Activated CD4-positive, alpha-beta T cell treated with anti-CD3 and anti-CD28 coated beads, Interleukin-2, amount 10 ng/mL, durations not matched to agents 7 days and 5 days (primary cell): ENCODE measurements at places on chromosomes 2 and 18.

DNA sequence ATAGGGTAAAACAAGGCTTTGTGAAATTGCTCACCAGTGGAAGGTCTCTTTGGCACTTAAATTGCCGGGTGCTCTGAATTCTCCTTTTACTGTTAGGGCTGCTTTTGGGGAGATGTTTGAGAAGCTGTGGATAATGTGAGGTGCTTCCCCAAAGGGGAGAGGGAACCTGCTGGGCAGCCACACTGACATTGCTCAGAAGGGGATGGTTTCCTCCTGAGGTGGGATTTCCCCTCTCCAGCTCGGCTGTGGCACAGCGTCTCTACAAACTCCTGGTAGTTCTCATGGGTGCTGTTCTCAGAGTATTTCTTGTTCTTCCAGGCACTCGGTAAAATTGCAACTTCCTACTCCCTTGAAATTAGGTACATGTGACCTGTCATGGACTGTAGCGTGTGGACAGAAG, 124.2 kb downstream of the LPIN1 start:
- H3K27me3 ChIP-seq: peaks cover 8% of the 10 kb centered on the region
- no peak for DNase-seq
- no peak overlapping the region for H3K27ac ChIP-seq

DNA sequence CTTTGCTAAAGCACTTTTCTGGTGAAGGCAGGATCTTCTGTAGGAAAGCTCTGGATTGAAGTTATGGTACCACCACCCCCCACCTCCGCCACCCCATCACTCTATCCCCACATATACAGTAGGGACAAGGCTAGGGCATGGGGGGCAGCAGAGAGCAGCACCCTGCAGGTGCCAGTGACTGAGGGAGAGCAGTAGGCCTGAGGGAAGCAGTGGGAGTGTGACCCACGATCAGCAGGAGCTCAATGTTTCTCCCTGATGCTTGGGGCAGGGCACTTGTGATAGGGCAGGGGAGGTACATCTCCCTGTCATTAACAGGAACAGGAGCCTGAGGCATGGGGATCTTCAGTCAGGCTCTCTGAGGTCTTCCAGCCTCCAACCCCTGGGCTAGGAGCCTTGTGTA, 121.6 kb downstream of the ZFP36L2 start:
- H3K36me3 ChIP-seq: no peaks in the 10 kb centered on the region
- H3K27ac ChIP-seq: no peak overlapping the region
- H3K4me1 ChIP-seq: peaks cover 4% of the 10 kb centered on the region
- no peak overlapping the region for H3K4me3 ChIP-seq
- no peaks in the 10 kb centered on the region for H3K27me3 ChIP-seq
- DNase-seq: no peak

DNA sequence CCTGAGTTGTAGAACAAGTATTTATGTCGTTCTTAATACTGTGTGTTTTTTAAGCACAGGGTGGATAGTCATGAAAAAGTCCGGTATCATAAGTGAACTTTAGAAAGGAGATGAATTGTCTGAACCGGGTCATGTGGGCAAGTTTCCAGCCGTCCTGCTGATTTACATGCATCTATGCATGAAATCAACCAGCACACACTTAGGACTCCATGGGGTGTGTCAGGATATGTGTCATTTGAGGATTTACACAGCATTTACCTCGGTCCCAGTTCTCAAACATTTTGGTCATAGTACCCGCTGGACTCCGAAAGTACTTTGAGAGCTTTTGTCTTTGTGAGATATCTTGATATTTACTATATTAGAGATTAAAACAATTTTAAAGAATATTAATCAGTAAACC, 47.5 kb upstream of the TWSG1 start:
- no peak overlapping the region for H3K4me3 ChIP-seq
- no peak overlapping the region for H3K27ac ChIP-seq
- H3K4me1 ChIP-seq: no peaks in the 10 kb centered on the region
- DNase-seq: no peak
- H3K36me3 ChIP-seq: peaks cover 14% of the 10 kb centered on the region

DNA sequence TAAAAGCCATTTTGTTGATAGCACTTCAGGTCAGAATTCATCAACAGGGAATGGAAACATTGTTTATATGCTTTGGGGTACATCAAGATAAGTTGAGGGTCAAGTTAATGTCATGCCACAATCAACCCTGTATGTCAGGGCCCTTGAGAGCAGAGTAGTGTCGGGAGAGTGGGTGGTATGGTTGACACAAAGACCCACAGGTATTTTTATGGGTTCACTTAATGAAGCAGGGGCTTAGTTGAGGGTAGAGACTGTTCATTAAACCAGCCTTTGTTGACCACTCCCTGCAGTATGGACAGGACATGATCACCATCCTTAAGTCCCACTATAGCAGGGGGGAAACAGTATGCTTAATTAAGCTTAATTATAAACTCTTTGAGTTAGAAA, 5.7 kb downstream of the RPL37A start:
- no peak overlapping the region for H3K27ac ChIP-seq
- no peak for DNase-seq
- no peak overlapping the region for H3K4me3 ChIP-seq
- peaks cover 46% of the 10 kb centered on the region for H3K4me1 ChIP-seq

- no peaks in the 10 kb centered on the region for H3K27me3 ChIP-seq
- no peak for DNase-seq
- no peaks in the 10 kb centered on the region for H3K4me1 ChIP-seq
- H3K36me3 ChIP-seq: no peaks in the 10 kb centered on the region
These were observed 788.1 kb downstream of the TRIB2 start for GRCh38 chr2:13504808-13505207.

- H3K4me3 ChIP-seq: no peak overlapping the region
- H3K27ac ChIP-seq: no peak overlapping the region
- no peak for DNase-seq
- no peaks in the 10 kb centered on the region for H3K27me3 ChIP-seq
- H3K36me3 ChIP-seq: peaks cover 11% of the 10 kb centered on the region
- peaks cover 34% of the 10 kb centered on the region for H3K4me1 ChIP-seq
These were observed 42.9 kb upstream of the PEX13 start for GRCh38 chr2:60974652-60975051.

DNA sequence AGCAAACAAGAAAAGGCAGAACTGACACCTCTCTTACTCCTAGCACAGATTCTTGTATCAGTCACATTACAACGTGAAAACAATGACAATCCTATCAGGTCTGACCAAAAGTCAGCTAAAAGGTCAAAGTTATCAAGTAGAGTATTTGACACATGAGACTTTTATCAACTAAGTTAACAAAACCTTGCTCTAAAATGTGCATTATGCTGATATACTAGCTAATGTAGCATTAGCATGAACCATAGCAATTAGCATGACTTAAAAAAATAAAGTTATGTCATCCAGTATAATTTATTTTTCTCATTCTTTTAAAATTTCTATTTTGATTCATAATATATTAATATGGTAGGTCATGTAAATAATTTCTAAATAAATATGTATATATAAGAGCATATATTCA, 41.4 kb upstream of the TTC32 start:
- no peak overlapping the region for H3K4me3 ChIP-seq
- no peaks in the 10 kb centered on the region for H3K4me1 ChIP-seq
- H3K27ac ChIP-seq: no peak overlapping the region
- no peak for DNase-seq

DNA sequence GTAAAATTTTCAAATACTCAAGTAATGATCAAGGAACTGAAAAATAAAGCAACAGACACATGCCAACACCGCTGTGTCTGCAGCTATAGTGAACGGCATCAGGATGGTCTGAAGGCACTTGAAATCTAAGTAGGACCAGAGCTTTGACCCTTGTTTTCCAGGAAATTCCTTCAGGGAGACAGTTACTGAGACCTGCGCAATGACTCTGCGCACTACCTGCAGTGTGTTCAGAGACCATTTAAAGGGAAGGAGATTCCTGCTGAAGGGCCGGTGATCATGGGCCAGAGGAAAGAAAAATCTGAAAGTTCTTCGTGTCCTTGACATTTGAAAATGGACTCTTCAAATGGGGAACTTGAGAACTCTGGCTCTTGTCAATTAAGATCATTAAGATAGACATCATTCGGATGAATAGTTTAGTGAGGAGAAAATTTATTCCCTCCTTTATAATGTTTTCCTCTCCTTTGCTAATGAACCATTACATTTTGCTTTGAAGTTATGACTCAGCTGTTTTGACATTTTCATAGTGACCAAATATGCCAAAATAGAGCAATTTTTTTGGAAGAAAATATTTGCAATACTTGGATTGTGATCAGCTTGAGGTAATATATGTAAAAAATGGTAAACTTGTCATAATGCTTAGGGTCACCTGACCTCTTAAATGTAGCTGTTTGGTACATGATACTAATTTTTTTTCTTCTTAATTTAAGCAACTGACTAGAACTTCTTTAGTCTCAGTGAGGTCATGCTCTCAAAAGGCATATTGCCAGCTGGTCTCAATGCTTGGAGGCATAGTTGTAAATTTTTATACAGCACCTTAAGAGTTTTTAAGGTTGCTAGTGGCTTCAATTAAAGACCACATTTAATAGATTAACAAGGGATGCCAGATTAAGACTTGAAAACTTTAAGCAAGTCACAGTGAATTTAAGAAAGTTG, 329.3 kb downstream of the ARHGAP15 start:
- no peak for DNase-seq
- H3K27ac ChIP-seq: no peak overlapping the region
- no peaks in the 10 kb centered on the region for H3K27me3 ChIP-seq
- H3K4me3 ChIP-seq: no peak overlapping the region
- peaks cover 7% of the 10 kb centered on the region for H3K4me1 ChIP-seq

GRCh38 chr2:101295895-101296294, 12.6 kb downstream of the RNF149 start:
- peaks cover 37% of the 10 kb centered on the region for H3K4me1 ChIP-seq
- DNase-seq: no peak
- H3K27me3 ChIP-seq: no peaks in the 10 kb centered on the region
- no peak overlapping the region for H3K27ac ChIP-seq
- H3K36me3 ChIP-seq: peaks cover 47% of the 10 kb centered on the region

DNA sequence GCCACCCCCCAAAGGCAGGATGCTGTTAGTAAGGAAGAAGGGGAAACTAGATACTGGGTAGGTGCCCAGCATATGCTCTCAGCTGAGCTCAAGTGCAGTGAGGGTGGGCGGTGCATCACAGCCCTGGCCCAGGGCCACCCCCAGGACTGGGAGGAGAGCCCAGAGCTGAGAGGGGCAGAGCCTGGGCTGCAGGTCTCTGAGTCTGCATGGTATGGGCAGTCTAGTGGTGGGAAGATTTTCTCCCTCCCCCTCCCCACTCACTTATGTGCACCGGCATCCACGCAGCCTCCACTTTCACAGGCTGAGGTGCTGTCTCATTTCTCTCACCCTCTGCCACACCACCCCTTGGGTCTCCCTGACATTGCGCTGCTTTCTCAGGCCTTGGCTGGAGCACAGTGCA, 48.5 kb upstream of the CAB39 start:
- peak overlapping the region; percentile 88 for H3K27ac ChIP-seq
- DNase-seq: no peak
- H3K27me3 ChIP-seq: no peaks in the 10 kb centered on the region
- H3K4me1 ChIP-seq: peaks cover 96% of the 10 kb centered on the region
- H3K4me3 ChIP-seq: no peak overlapping the region

DNA sequence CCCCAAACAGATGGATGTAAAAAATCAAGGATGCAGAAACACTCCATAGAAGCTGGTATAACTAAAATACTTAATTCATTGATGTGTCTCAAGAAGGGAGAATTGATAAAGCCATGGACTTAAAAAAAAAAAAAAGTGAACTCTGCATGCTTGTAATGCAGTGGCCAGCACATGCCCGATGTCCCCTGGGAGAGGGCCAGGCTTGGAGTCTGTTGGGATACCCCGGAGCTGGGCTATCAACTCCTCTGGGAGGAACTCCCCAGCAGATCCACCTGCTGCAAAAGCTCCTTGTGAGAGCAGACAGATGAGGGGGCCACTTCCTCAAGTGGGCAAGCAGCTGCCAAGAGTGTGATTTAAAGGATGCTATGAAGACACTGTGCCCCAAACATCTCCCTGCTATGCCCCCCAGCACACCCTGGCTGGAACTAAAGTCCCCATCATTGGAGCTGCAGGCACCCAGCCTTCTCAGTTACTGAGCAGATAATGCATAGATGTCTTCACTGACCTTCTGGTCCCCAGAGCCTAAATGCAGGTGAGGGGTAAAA, 311.5 kb upstream of the ID2 start:
- H3K4me1 ChIP-seq: no peaks in the 10 kb centered on the region
- peak overlapping the region; percentile 20 for H3K27ac ChIP-seq
- H3K36me3 ChIP-seq: no peaks in the 10 kb centered on the region
- no peak for DNase-seq
- peaks cover 8% of the 10 kb centered on the region for H3K27me3 ChIP-seq

- no peaks in the 10 kb centered on the region for H3K4me1 ChIP-seq
- H3K4me3 ChIP-seq: no peak overlapping the region
- no peaks in the 10 kb centered on the region for H3K36me3 ChIP-seq
- DNase-seq: no peak
- no peak overlapping the region for H3K27ac ChIP-seq
These were observed 556.7 kb downstream of the CMPK2 start for GRCh38 chr2:6308986-6309385.

- peaks cover 3% of the 10 kb centered on the region for H3K27me3 ChIP-seq
- H3K4me1 ChIP-seq: no peaks in the 10 kb centered on the region
- no peak overlapping the region for H3K4me3 ChIP-seq
- no peaks in the 10 kb centered on the region for H3K36me3 ChIP-seq
- DNase-seq: no peak
These were observed 337.0 kb downstream of the MBD2 start for GRCh38 chr18:53887447-53887846.

- H3K4me3 ChIP-seq: no peak overlapping the region
- peaks cover 3% of the 10 kb centered on the region for H3K4me1 ChIP-seq
- H3K27me3 ChIP-seq: no peaks in the 10 kb centered on the region
- DNase-seq: no peak
These were observed 13.6 kb upstream of the RAB10 start for GRCh38 chr2:26020231-26020640.

- DNase-seq: no peak
- no peak overlapping the region for H3K27ac ChIP-seq
- H3K4me1 ChIP-seq: no peaks in the 10 kb centered on the region
- no peaks in the 10 kb centered on the region for H3K27me3 ChIP-seq
These were observed 22.3 kb upstream of the VPS4B start for GRCh38 chr18:63444580-63444979.

GRCh38 chr2:193187816-193188215, 993.1 kb upstream of the TMEFF2 start:
- H3K4me1 ChIP-seq: peaks cover 6% of the 10 kb centered on the region
- H3K4me3 ChIP-seq: no peak overlapping the region
- no peaks in the 10 kb centered on the region for H3K36me3 ChIP-seq
- no peaks in the 10 kb centered on the region for H3K27me3 ChIP-seq
- H3K27ac ChIP-seq: no peak overlapping the region
- no peak for DNase-seq
